Right ventricle myocardium superior (tissue), 1 donor: ENCODE measurements at places on chromosomes 5 and 9.

DNA sequence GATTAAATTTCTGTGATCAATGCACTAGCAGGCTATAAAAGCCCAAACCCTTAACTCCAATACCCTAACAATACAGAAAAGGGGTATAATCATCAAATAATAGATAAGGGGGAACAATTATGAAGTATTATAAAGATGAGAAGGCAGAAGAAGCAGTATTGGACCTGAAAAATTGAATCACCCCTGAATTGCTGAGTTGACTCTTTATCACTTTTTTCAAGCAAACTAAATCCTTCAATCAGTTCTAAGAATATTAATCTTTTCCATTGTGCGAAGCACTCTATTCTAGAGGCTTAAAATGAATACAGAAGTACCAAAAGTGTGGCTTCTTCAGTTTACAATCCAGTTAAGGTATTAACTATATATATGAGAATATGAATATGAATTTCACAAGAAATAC, 120.7 kb downstream of the RNF180 start:
- no peak for DNase-seq

DNA sequence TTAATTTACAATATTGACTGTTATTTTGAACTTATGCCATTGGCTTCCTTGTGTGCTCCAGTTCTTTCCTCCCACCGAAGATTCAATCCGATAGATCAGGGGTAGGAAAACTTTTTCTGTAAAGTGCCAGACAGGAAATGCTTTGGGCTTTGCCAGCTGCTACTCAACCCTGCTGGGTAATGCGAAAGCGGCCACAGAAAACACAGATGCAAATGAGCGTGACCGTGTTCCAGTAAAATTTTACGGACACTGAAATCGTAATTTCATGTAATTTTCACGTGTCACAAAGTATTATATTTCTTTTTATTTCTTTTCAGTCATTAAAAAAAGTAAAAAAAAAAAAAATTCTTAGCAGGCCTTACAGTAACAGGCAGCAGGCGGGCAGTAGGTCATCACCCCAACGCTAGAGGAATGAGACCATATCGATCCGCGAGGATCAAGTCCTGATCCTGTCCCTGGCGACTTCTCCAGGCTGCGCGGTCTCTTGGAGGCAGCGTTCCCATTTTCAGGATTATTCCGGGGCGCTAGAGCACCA, 599 bp downstream of the NMRK1 start:
- DNase-seq, result no peak

DNA sequence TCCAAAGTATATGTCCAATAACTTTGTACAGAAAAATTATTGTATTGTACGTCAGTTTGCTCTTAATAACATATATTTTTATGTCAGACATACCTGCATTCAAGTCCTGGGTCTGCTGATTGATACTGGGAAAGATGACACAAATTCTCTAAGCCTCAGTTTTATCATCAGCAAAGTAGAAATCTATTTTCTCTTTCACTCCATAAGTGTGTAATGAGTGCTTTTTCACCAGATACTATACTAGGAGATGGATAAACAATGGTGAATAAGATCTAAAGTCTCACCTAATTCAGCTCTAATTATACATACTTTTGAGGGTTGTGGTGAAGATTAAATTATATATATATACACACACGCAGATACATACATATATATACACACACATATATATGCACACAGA, 12.3 kb downstream of the PPP2R2B start:
- no peak for DNase-seq

- DNase-seq, result no peak
Observed at GRCh38 chr5:107370396-107370968, 300.3 kb downstream of the EFNA5 start.

DNA sequence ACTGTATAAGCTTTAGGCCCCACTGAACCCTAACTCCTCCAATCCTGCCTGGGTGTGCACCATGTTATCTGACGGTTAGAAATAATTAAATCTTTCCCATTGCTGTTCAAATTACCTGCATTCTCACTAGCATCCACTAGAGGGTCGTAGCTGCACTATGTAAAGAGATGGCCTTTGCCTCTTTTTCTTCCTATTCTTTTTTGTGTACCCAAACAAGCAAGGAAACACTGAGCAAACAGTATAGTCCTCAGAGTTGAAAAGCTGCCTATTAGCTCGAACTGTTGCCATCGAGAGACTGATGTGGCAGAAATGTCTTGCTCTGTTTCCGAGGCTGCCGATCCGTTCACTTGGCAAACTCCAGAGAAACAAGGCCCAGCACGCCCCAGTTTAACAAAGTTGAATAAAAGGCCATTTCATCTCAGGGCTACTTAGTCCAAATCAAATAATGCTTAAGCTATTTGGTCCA, 163.8 kb upstream of the TRPM3 start:
- DNase-seq, result no peak

GRCh38 chr9:36441966-36442365, 41.9 kb upstream of the RNF38 start:
- DNase-seq, result no peak

DNA sequence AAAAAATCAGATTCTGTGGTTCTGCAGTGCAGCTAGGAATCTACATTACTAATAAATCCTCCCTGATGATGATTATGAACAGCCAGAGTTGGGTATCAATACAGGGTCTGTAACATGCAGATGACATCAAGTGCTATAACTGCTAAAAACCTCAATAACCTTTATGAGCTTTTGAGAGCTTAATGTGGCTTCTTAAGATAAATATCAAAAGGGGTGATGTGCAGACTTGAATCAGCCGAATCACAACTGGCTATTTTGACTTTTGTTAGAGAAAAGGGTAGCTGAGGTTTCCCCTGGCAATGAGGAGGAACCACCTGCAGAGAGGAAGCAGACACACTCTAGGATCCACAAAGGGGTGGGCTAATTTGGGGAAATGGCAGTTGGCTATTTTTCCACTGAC, 30.2 kb downstream of the CAPSL start:
- DNase-seq, result no peak

DNA sequence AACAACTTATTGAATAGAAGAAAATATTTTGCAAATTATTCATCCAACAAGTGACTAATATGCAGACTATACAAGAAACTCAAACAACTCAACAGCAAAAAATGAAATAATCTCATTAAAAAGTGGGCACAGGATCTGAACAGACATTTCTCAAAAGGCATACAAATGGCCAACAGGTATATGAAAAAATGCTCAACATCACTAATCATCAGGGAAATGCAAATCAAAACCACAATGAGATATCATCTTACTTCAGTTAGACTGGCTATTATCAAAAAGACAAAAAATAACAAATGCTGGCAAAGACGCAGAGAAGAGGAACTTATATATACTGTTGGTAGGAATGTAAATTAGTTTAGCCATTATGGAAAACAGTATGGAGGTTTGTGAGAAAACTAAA, 1.8 kb upstream of the AMACR start:
- no peak for DNase-seq

- DNase-seq, result no peak
Observed at GRCh38 chr5:80958616-80959015, 1.5 kb upstream of the RASGRF2 start.

GRCh38 chr5:116076496-116076895, 8.3 kb upstream of the COMMD10 start:
- DNase-seq, result no peak

- DNase-seq, result no peak
Observed at GRCh38 chr5:9381464-9381863, 164.4 kb downstream of the SEMA5A start.

DNA sequence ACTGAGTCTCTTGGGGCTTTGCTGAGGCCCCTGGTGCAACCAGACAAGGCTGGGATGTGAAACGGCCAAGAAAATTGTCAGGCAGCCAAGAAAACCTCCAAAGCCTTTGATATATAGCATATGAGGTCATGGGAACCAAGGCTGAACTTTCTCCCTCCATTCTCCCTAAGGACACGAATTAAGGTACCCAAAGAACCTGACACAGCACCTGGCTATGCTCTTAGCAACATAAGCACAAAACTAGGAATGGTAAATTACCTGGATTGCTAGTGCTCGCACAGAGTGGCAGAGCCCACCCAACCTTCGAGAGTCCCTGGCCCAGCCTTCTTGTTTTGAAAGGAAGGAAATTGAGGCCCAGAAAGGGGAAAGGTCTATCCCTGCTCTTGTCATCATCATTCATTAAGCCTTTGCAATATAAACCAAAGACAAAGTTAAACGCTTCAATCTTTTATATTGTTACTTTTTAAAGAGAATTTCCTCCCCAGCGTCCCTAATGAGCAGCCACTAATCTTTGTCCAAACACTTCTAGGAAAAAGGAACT, 220.0 kb upstream of the NR4A3 start:
- DNase-seq, result no peak

DNA sequence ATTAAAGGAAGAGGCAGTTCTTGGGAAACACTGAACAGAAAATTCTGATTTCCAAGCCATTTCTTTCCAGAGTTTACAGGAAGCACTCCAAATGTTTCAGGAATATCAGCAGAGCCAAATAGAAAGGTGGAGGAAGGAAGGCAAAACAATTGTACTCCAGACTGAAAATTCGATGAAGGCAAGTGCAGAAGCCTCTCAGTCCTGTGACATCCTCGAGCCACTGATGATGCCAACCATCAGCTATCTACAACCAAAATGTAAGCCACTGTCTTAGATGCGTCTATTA, 2.2 kb downstream of the LMAN2 start:
- no peak for DNase-seq

- no peak for DNase-seq
Observed at GRCh38 chr9:70603020-70603411, 188.6 kb upstream of the KLF9 start.

DNA sequence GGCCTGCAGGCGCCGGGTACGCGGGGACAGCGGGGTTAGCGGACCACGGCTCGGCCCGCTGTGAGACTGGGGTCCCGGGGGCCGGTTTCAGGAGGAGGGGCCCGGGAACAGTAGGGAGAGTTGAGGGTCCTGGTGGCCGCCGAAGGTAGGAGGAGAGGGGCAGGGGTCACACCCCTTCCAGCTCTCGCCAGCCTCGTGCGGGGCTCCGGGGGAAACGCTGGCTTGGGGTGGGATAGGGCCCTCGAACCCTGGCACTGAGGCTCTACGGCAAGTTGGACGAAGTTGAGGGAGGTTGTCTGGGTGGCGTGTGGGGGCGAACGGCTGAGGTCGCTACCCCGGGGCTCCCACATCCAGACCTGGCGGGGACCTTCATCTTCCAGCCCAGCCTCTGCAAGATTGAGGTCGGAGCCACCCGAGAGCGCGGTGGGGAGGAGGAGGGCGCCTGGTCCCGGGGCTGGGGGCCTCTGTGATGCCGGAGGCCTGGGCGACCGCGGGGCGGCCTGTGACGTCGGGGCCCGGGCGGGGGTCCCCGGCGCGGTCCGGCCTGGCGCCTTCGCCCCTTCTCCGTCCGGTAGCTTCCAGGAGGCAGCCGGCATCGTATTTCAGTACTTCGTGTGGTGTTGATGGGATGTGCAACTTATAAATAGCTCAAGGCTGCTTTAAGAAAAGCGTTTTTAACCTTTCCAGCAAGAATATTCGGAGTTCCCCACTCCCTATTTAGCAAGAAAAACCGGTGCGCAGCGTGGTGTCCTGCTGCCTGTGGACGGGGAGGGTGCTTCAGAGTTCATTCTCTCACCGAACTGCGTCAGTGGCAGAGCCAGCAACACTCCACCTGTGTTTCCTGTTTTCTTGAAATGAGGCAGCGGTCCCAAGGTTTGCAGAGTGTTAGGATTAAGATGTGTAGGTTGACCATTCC, 902 bp downstream of the HABP4 start:
- no peak for DNase-seq

DNA sequence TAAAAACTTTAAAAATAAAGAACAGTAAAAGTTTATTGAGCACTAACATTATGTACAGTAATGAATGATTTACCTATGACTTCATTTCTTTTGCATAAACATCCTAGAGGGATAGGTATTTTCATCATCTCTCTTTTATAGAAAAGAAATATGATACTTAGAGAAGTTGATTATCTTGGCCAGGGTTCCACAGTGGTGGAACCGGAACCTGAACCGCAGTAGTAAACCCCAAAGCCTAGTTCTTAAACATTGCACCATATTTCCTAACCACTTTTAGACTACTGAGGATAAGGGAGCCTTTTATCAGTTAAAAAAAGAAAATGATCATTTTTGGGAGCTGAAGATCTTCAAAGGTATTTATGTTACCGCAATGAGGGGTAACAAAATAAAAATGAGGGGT, 205.7 kb upstream of the SGCD start:
- no peak for DNase-seq

- no peak for DNase-seq
Observed at GRCh38 chr5:109230369-109230768, 179.4 kb downstream of the PJA2 start.

DNA sequence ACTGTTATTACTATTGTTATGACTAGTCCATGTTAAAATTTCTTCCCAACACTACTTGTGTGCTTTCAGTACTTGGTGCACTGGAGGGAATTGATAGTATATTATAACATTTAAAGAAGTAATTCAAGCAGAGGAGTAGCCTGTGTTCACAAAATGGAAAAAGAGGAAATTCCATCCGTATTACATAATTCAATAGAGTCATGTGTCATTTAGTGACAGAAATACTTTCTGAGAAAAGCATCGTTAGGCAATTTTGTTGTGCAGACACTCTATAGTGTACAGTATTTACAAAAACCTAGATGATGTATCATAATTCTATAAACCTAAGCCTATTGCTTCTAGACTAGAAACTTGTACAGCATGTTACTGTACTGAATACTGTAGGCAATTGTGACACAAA, 78.3 kb upstream of the PCSK5 start:
- no peak for DNase-seq

- DNase-seq, result no peak
Observed at GRCh38 chr9:131420980-131421624, 27.2 kb downstream of the PRRC2B start.

DNA sequence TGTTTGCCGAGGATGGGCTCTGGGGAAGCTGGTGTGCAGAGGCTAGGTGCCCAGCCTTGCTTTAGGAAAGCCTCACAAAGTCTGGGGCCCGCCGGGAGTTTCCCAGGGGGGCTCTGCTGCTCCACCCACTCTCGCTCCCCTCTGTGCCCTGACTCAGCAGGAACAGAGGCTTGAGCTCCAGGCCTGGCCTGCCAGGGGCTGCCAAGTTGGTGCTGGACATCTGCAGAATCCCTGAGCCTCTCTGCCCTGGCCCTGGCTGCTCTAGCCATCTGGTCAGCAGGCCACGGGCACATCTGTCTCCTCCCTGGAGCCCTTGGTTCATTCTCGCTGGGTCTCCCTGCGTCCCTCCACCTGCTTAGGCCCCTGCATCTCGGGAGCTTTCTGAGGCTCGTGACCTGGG, 647 bp upstream of the ADAMTSL2 start:
- DNase-seq, result peak; percentile 65
